ENCODE measurements at places on chromosomes 3 and 15. TPM values are rescaled to one million over a fixed set of nuclear protein-coding genes. Genes with fewer than 3 reads are reported as not detected.

The SIDT1 gene
- 5.3 TPM for total RNA-seq

The DLL4 gene
- 21.3 TPM for total RNA-seq

The ESYT3 gene
- 40.3 TPM for total RNA-seq

The ZNF660 gene
- 2.7 TPM for total RNA-seq

The TMEM266 gene
- 1.4 TPM for total RNA-seq

The CCR3 gene
- total RNA-seq = not detected

The DAZL gene
- not detected for total RNA-seq

The PCSK6 gene
- 12.3 TPM for total RNA-seq

The KCNAB1 gene
- 4.7 TPM for total RNA-seq

The SHQ1 gene
- 16.8 TPM for total RNA-seq

The ECE2 gene
- total RNA-seq = not detected

The CERS3 gene
- total RNA-seq = not detected

The FES gene
- total RNA-seq = 51.0 TPM

The TRH gene
- total RNA-seq = not detected

The PATL2 gene
- total RNA-seq = 4.5 TPM

The CLDND1 gene
- total RNA-seq = 91.2 TPM

The GOLGA8T gene
- not detected for total RNA-seq

DNA sequence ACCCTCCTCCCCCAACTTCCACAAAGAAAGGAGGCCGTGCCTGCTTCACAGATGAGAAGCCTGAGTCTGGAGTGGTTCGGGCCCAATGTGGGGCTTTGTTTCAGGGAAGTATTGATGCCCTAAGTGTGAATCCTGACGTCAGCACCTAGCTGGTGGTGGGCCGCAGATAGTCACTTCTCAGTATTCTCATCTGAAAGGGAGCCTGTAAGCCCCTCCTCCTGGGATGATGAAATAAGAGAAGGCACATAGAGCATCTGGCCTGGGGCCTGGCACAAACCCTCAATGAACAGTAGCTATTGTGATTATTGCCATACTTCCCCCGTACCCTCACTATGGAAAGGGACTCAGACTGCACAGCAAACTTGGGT, 24.8 kb downstream of the LINGO1 start:
- no peak for DNase-seq

GRCh38 chr3:72722930-72723726, 125.1 kb downstream of the SHQ1 start:
- no peak for DNase-seq

- DNase-seq = no peak
Measured at GRCh38 chr15:40806672-40807027, 239 bp upstream of the ZFYVE19 start.

DNA sequence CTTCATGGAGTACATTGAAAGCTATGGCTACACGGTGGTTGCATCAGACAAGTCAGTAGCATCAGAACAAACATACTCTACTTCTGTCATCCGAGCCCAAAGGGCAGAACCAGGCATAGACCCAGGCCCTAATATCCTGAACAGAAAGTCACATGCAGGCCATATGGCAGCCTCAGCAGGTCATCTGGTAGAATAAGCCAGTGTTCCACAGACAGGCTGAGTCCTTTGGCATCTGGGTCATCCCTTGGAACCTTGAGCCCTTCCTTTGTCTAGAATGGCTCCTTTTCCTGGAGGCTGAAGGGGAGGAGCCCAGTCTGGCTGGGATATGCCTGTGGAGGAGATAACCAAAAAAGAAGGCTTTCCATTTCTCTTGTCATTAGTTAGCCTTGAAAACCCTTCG, 29.2 kb downstream of the SEMA6D start:
- DNase-seq = no peak

GRCh38 chr3:90099493-90099892, 992.1 kb downstream of the EPHA3 start:
- no peak for DNase-seq

- no peak for DNase-seq
Measured at GRCh38 chr3:64341296-64341695, 116.0 kb upstream of the PRICKLE2 start.

DNA sequence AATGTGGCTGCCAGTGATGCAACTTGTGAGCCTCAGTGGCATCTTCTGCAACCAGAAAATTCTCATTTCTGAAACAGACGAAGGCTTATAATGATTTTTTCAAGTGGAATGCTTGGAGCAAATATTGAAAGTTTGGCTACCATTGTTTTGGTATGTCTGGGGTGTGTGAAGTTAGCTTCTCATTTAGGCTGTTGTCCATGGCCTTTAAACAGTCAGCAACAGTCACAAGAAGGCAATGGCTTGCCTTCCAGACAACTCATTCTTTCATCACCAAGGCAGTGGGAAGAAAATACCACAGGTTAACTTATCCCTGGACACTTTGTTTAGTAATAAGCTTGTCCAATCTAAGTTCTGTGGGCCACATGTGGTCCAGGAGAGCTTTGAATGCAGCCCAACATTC, 4.7 kb upstream of the BNC1 start:
- DNase-seq = no peak

DNA sequence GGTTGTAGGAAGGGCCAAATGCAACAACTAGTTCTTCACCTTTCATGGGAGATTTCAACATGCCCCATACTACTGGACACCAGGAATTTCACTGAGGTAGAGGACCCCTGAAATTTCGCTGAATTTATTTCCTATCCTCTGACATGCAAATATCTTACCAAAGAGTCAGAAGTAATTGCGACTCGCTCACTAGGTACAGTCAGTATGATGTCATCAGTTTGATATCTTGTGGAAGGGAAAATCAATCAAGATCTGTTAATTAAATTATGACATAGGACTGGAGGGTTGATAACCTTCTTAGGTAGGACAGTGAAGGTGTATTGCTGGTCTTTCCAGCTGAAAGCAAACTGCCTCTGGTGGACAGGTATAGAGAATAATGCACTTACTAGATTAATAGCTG, 74.9 kb upstream of the TNIK start:
- no peak for DNase-seq

GRCh38 chr15:94386351-94386750, 155.0 kb downstream of the MCTP2 start:
- no peak for DNase-seq

DNA sequence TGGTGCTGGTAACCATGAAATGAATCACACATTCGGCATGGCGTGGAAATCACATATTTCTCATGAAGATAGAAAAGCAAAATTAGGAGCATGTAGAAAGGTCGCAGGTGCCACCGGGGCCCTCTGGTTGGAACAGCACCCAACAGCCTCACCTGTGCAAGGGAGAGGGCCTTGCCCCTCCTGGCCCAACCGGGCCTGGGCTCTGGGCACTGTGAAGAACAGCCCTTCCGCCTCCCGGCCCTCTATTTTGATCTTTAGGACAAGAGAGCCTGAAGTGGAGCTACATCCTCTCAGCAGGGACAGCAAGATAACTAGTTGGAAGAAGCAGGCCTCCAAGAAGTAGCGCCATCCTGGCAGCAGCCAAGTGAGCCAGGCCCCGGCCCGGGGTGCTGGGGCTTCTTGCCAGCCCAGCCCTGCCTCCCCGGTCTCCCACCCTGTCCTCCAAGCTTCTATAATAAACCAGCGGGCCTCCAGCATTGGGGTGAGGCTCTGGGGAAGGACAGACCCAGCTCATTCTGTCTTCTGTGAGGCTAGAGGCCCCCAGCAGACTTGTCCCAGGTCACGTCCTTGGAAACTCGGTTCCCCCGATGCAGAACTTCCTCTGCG, 46.1 kb upstream of the FGD5 start:
- DNase-seq = no peak

- DNase-seq = no peak
Measured at GRCh38 chr3:385151-385550, 188.6 kb downstream of the CHL1 start.

GRCh38 chr15:49718234-49718633, 97.4 kb downstream of the DTWD1 start:
- no peak for DNase-seq

- DNase-seq = no peak
Measured at GRCh38 chr3:59502806-59503205, 453.0 kb upstream of the CFAP20DC start.

GRCh38 chr15:89826671-89827655, 12.3 kb upstream of the ANPEP start:
- DNase-seq = no peak

DNA sequence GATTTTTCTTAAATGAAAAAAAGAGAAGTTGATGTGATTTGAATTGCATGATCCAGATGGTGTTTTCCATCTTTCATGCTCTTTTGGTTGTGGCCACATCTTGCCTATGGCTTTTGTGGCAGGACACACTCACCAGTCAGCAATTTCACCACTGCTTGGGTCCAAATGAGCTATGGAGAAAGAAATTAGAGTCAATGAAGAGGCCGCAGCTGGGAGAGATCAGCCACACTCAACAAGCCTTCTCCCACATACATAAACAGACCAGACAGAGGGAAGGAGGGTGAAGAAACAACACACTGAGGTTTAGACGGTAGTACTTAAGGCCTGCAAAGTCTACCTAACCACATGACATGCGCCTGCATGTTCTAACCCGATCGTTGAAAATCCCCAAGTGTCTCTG, 110.7 kb upstream of the CDIN1 start:
- peak; percentile 50 for DNase-seq

- DNase-seq = no peak
Measured at GRCh38 chr15:101000271-101000681, 81.1 kb downstream of the LRRK1 start.

DNA sequence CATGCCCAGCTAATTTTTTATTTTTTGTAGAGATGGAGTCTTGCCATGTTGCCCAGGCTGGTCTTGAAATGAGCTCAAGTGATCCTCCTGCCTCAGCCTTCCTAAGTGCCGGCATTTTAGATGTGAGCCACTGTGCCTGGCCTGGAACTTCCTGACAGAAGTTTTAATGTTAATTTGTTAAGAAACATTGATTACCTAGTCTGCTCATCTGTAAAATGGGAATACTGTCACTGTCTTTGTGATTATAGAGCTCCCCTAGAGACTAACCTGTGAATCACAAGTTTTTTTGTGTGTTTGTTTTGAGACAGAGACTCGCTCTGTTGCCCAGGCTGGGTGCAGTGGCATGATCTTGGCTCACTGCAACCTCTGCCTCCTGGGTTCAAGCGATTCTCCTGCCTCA, 4.3 kb upstream of the EIF3J start:
- DNase-seq = no peak

- DNase-seq = no peak
Measured at GRCh38 chr3:159832024-159832423, 156.6 kb upstream of the IL12A start.

GRCh38 chr3:44762170-44762677, 630 bp downstream of the KIF15 start:
- no peak for DNase-seq

DNA sequence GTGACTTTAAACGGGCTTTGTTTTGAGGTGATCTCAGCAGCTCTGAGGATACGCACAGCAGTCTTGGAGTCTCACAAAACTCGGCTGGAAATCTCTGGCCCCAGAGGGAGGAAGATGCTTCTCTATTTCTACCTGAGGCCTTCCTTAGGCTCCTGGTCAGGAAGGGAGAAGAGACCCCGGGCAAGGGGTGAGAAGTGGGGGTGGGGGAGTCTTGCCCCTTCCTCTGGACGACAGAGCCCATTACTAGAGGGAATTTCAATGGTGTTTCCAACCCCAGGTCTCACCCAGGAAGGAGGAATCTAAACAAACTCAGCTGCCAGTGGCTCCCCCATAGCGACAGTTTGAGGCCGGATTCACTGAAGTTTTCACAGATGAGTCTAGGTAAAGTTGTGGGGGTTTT, 37.4 kb upstream of the PCSK6 start:
- DNase-seq = no peak

- no peak for DNase-seq
Measured at GRCh38 chr3:105448338-105448982, 81.8 kb downstream of the ALCAM start.

GRCh38 chr3:99953596-99953995, 135.9 kb downstream of the CMSS1 start:
- no peak for DNase-seq

- DNase-seq = no peak
Measured at GRCh38 chr3:172057624-172058327, 18.4 kb downstream of the FNDC3B start.

DNA sequence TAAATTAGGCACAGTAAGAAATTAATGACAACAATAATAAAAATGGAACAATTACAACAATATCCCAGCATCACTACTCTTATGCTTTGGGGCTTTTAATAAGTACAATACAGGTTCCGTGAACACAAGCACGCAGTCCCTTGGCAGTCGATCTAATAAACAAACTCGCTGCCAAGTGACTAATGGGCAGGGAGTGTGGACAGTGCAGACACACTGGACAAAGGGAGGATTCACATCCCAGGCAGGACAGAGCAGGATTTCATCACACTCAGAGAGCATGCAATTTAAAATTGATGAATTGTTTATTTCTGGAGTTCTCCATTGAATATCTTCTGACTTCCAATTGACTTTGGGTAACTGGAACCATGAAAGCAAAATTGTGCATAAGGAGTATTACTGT, 524.1 kb upstream of the CFAP20DC start:
- DNase-seq = no peak

DNA sequence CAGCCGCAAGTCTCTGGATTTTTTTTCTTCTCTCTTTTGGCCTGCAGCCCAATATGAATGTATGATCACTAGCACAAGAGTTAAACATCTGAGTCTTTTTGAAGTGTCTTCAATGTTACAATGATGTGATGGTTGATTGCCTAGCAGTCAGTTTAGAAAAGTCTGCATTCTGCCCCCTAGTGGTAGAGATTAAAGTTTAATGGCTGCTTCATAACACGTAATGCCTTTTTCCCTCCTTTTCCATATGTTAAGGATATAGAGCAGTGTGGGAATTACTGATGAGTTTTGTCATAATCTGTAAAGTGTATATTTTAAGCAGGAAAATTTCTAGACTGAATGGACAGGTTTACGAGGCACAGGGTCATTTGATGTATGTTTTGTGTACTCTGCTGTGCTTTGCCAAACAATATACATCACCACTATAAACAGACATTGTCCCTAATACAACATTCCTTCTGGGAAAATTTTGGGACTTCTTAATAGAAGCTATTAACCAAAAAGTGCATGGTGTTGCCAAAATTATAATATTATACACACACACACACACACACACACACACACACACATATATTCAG, 1038.5 kb upstream of the NR2F2 start:
- DNase-seq = no peak

DNA sequence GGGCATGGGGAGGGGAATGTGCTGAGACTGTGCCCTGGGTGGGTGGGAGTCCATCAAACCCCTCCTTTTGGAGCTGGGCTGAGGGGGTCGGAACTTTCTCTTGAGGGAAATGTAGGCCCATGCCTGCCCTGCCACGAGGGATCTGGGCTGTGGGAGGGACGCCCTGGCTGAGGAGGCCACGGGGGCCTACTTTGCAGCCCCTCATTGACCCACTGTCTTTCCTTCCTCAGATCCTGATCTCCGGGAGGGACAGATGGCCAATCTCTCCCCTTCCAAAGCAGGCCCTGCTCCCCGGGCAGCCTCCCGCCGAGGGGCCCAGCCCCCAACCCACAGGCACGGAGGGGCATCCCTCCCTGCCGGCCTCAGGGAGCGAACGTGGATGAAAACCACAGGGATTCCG, 25.3 kb downstream of the LOXL1 start:
- DNase-seq = peak; percentile 36
